CD4-positive, CD25-positive, alpha-beta regulatory T cell (primary cell): ENCODE measurements at places on chromosomes 7 and 10.

- DNase-seq: no peak
Observed at GRCh38 chr7:77674878-77675277, 21.4 kb upstream of the RSBN1L start.

DNA sequence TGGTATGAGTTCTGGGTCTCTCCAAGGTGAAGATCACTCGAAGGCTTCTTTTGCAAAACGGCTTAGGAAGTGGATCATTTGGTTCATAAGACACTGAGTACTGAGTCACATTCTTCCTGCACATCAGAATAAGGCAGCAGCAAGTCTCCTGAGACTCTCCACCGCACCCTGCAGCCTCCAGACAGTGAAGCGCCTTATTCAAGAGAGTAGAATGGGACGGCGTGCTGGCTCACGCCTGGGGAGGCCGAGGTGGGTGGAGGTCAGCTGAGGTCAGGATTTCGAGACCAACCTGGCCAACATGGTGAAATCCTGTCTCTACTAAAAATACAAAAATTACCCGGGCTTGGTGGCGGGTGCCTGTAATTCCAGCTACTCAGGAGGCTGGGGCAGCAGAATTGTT, 70.3 kb downstream of the C10orf143 start:
- DNase-seq: no peak

- no peak for DNase-seq
Observed at GRCh38 chr10:113947184-113948041, 93.0 kb downstream of the NHLRC2 start.

GRCh38 chr7:16791905-16792698, 12.7 kb downstream of the AGR2 start:
- DNase-seq: no peak

- DNase-seq: no peak
Observed at GRCh38 chr10:56068473-56069263, 292.4 kb downstream of the ZWINT start.

GRCh38 chr10:116891208-116891607, 41.9 kb downstream of the ENO4 start:
- DNase-seq: no peak

DNA sequence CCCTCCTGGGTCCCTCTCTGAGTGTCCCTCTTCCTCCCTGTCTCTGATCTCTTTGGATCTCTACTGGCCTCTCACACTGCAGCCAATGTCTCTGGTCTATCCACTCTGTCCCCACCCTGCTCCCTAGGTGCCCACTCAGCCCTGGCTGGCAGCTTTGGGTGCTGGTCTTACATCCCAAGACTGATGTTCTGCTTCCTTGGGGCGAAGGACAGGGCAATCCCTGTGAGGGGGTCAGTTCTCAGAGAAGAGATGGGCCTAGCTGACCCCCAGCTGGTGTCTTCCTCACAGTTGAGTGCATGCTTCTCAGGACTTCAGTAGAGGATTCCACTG, 51.7 kb upstream of the CAMK2B start:
- no peak for DNase-seq

GRCh38 chr7:80027611-80028173, 106.9 kb upstream of the GNAI1 start:
- DNase-seq: no peak

- DNase-seq: no peak
Observed at GRCh38 chr7:43692582-43693373, 36.5 kb downstream of the COA1 start.

DNA sequence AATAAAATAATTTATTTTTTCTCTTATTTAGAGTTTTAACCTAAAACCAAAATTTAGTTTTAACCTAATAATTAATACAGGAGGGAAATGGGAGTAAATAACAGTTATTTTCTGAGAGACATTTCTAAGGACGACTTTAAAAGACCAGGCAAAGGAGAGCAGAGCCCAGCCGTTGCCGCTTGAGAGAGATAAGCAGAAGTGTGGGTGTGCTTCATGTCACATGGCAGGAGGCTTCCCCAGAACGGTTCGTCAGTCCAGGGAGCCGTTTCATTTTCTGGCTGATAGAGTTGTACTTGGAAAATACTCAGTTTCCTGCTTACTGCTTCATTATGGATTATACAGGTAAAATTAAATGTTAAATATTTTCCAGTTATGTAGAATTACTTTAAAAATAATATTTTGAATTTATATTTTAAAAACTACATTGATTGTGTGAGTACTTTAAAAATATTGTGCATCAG, 61.4 kb downstream of the ST7 start:
- DNase-seq: no peak

DNA sequence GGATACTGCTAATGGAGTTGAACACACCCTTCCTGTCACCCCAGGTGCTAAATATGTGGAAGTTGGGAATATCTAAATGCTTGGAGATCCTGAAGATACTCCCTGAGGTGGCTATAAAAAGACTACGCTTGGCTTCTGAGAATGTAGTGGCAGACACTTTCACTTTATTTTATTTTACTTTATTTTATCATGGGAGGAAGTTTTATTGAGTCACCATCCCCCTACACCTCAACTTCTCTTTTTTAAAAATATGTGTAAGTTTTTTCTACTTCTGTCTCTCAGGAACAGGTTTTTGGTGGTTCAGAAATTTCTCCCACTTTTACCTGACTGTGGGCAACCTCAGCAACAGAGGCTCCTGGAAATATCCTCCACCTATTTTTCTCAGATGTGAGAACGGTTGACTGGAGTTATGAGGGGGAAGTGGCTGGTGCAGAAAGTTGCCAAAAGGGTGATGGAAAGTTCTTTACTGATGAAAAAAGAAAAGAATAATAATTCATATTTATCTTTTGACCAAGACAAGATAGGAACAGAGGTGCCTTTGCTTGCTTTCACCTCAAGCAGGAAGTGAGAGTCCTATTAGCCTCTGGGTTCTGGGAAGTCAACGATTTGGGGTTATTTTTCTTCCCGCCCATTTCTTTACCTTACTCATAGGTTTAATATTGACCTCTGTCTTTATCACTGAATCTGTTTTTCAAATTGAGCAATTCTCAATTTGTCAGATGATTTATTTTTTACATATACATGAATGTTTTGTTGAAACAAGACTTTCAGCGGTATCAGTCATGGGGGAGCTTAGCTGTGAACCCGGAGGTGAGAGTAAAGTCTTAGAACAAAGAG, 103.6 kb downstream of the AHR start:
- no peak for DNase-seq

- no peak for DNase-seq
Observed at GRCh38 chr7:142384493-142384922, 126.7 kb upstream of the PRSS58 start.

DNA sequence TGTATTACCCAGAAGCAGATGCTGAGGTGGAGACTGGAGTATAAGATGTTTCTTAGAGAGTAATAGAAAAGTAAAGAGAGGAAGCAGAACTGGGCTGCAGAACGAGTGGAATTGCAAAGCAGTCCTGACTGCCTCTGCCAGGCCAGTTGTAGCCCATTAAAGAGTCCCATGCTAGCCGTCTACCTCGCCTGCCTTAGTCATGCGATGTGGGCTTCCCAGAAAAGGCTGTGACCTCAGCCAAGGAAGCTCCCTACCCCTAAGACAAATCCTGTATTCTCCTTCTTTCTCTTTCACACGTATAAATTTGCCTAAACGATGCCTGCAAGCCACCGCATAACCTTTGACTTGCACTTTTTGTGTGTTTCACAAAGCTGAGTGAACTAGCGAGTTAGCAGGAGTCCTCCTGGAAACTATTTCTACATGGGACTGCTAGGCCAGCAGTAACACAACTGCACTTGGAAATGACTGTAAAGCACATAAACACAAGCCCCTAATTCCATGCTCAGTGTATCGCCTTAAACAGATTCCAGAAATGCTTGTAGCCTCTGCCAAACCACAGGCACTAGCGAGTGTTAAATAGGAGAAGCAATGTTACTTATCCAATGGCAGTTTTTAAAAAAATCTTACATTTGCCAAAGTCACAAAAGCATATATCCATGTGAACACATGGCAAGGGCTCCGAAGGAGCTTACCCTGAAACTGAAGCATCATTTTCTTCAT, 47.4 kb upstream of the GNAI1 start:
- DNase-seq: no peak

GRCh38 chr7:50914460-50914859, 131.8 kb upstream of the GRB10 start:
- DNase-seq: no peak

GRCh38 chr10:108771106-108771505, 1152.2 kb downstream of the XPNPEP1 start:
- DNase-seq: no peak

DNA sequence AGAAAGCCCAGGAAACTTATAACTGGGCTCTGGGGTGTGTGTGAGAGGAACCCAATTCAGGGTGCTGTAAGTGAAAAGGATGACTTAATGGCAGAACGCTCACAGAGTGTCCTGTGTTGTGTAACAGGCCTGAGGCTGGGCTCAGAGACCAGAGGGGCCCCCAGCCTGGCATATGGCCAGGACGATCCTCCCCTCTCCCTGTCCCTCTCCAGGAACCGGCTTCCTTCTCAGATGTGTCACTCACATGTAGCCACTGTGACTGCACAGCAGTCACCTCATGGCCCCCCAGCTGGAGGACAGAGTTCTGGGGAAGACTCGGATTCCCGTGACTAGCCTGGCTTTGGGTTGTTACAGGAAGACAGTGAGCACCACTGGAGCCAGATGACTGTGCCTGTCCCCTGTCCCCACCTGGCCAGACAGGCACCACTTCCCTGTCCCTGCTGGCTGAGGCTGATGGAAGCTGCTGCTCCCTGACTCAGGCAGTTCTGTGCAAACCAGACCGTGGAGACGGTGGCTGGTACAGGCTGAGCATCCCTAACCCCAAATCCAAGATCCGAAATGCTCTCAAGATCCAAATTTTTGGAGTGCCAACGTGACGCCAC, 220.5 kb downstream of the MLLT10 start:
- DNase-seq: no peak

GRCh38 chr7:51286401-51286800, 30.2 kb downstream of the COBL start:
- no peak for DNase-seq

GRCh38 chr10:26780793-26781601, 79.8 kb downstream of the ABI1 start:
- DNase-seq: no peak

DNA sequence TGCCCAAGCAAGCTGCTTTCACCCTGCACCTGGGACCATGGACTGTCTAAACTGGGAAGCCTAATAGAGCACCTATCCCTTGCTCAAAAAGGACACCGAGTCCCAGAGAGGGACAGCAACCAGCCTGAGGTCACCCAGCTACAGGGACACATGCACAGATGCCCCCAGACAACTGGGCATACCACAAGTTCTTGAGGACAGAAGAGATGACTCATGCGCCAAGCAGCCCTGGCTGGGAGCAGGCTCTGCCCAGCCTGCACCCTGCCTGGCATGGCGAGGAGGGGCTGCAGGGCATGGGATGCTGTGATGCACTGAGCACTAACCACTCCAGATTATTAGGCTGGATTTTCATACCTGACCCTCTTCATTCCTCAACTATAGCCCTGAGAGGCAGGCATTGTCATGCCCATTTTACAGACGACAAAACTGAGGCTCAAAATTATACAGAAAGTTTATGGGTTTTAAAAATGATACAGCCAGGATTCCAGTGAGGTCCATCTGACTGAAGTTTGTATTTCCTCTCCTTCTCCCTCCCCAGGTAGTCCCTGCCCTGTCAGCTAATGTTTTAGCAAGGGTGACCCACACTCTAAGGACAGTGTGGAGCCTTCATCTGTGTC, 289.3 kb upstream of the ZMIZ1 start:
- no peak for DNase-seq

DNA sequence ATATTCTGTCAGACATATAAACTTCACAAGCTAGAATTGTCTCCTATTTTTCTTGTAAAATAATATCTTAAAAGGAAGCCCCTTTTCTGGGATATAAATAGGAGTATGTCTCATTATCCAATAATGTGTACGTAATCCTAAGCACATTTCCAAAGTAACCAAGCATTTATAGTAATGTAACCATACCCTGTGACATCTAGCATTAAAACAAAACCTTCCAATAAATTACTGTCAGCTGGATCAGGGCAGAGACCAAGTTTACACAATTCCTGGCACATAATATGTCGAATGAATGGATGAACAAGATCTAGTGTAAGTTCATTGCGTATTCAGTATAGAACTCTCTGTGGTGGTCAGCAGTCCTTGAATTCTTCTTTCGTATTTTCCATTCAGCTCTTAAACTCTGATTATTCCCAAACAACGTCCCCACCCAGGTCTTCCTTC, 14.3 kb downstream of the CPED1 start:
- DNase-seq: no peak

- no peak for DNase-seq
Observed at GRCh38 chr7:155189590-155189989, 108.1 kb upstream of the INSIG1 start.

GRCh38 chr10:33101392-33101787, 143.4 kb upstream of the ITGB1 start:
- no peak for DNase-seq

GRCh38 chr10:71220689-71221540, 8.5 kb downstream of the UNC5B start:
- DNase-seq: no peak

DNA sequence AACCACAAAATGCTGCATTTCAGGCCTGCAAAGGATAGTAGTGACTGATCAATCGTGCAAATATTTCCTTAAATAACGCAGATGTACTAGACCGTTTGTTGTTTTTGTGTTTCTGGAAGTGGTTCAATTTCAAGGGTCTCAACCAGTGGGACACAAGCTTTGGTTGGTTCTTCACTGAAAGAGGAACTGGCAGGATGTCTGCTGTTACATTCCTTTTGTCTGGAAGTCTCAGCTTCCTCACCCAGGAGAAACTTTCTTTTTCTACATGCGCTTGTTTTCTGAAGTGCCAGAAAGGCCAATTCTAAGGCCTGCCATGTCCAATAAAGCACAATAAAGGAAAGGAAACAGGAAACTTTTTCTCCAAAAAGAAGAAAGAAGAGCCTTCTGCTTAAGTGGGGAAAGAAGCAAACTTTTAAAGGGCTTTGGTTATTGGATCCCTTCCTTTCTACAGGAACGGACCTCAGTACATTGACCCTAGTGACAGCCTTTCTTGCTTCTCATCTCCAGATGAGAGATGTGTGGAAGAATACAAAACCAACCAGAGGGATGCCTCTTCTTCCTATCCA, 4.1 kb downstream of the DKK1 start:
- no peak for DNase-seq

- no peak for DNase-seq
Observed at GRCh38 chr7:30545791-30546555, 41.3 kb upstream of the GGCT start.

DNA sequence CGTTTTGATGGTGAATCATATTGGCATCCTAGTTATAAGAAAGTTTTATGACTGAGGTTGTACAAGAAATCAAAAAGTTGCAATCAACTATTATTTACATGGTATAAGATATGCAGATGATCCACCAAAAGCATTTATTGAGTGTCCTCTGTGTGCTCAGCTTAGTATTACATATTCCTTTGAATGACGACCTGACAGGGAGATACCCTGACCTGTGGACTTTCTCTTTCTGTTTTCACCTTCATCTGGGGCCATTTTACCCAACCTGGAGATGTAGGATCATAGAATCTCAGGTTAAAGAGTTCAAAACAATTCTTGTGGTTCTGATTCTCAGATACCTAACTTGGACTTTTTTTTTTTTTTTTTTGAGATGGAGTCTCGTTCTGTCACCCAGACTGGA, 269.1 kb upstream of the SORCS1 start:
- DNase-seq: no peak

GRCh38 chr7:47314248-47314647, 267.7 kb downstream of the TNS3 start:
- DNase-seq: no peak
